ENCODE measurements at places on chromosomes 2 and 18.

GRCh38 chr2:9565436-9566153, 10.0 kb upstream of the ADAM17 start:
- peak; percentile 33 for DNase-seq

DNA sequence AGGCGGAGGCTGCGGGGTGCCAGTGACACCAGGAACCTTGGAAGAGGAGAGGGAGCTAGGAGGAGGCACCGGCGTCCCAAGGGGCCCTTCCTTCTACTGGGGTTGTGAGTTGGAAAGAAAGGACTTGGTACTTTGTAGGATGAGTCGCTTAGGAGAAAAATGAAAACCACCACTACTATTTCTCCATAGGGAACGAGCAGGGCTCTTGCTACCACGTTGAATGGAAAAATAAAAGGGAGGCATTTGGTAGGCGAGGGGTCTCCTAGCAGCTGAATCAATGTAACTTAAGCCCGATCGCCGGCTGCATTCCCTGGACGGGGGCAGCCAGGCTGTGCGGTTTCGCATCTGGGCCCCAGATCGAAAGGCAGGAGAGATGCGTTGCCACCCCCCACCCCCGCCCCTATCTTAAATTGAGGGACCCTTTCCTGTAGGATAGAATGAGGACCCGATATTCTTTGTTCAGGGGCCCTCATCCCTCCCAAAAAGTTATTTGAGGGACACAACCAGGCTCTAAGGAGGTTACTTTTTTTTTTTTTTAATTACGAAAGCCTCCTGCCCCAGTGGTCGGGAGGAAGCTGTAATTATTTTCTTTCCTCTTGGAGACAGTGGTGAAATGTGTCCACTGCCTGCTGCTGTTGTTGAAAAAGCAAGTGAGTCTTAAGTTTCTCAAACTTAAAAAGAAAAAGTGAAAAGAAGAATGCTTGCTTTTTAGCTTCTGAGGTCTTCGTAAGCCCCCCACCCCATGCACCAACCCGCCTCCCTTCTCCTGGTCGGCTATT, 1.3 kb downstream of the IGFBP2 start:
- no peak for DNase-seq

- no peak for DNase-seq
Measured at GRCh38 chr18:69774831-69775230, 172.8 kb downstream of the CD226 start.

DNA sequence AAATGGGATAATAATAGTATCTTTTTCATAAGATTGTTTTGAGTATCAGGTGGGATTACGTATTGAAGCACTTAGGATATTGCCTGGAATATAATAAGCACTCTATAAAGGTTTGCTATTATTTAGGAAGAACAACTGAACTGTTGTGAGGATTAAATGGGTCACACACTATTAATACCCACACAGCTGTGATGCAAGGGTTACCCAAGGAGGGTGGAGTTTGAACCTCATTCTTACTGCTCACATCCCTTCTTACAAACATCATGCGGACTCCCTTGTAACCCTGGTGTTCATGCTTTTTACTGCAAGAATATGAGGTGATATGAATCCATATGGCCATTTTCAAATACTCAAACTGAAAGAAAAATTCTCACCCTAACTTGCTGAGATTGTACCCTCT, 113.5 kb downstream of the KCTD1 start:
- no peak for DNase-seq

DNA sequence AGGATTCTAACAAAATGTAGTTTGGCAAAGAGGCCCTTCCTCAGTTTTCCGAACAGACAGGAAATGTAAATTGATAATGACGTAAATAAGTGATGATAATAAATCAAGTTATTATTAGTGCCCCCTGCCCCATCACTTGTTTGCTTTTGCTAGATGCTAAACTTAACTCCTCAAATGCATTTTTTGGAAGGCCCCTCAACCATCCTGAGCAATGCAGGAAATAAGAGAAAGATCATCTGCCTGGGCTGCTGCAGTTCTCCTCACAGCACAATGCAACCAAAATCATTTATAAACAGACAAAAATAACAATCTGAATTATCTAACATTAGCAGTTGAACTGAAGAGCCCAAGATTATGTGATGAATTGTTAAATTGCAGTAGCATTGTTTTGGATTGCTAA, 62.6 kb upstream of the PSMD14 start:
- no peak for DNase-seq

GRCh38 chr2:171412571-171413175, 21.1 kb downstream of the METTL8 start:
- no peak for DNase-seq

- DNase-seq, result no peak
Measured at GRCh38 chr2:17827785-17828184, 11.5 kb downstream of the MSGN1 start.

DNA sequence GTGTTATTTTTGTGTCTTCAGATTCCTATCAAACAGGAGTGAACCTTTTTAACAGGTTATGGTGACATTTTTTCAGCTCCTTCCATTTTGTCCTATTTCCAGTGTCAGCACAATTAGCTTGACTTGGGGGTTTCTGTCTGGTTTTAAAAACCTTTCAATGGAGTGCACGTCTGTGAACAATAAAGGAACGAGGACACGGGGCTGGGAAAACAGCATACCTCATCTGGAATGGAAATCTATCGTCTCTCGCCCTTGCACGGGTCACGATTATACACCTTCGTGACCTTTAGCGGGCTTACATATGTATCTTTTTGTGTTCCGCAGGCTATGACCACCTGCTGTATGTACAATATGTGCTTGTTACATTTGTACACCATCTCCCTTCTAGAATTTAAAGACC, 2.3 kb upstream of the ZNF532 start:
- DNase-seq, result no peak

DNA sequence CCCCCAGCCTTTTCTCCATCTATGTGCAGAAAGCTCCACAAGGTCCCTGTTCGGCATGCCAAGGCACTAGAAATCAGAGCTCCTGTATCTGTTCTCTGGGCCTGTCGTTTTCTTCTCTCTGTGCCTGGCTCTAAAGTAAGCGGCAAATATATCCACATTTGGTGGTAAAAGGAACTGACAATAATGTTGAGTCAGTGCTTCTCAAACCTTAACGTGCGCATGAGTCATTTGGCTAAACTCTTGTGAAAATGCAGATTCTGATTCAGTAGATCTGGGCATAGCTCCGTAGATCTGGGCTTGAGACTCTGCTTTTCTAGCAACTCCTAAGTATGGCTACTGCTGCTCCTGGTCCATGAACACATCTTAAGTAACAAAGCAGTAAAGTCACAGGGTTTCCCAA, 16.5 kb upstream of the ACSL3 start:
- peak; percentile 85 for DNase-seq

DNA sequence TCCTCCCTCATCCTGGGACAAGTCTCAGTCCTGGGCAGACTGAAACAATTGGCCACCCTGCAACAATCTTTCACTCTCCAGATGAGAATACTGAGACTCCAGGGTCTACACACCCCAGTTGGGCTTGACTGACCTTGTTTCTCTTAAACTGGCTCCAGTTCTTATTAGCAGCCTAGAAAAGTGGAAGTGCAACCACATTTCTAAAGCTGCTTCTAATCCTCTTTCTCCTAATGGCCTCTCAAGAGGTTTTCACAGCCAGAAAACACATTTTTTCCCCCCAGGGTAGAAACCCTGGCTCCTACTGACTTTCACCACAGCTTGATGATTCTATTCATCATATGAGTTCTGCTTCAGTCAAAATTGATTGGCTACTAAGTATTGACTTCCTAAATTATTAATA, 45.8 kb downstream of the SLC4A5 start:
- DNase-seq, result no peak

DNA sequence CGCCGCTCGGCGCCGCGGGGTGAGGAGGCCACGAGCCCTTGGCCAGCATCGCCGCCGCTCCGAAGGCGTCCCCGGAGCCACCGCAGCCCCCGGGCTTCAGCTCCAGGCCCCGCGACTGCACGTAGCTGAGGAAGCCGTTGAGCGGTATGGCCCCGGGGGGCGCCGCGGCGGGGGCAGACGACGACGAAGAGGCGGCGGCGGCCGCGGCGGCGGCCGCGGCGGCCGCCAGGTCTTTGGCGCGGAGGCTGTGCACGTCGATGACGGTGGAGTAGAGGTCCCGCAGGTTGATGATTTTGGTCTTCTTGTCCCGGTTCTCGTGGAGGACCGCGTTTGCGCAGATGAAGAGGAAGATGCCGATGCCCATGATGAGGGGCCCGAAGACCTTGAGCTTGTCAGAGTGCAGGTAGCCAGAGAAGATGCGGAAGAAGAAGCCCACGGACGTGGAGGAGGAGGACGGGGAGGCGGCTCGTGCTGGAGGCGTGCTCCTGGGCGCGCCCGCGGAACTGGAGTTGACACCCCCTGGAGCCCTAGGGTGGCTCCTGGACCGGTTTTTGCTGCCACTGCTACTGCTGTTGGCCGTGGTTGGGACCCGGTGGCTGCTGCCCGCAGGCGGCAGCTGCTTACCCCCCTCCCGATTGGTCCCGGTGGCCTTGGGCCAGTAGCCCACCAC, 4.0 kb downstream of the TMEM200C start:
- DNase-seq, result no peak

DNA sequence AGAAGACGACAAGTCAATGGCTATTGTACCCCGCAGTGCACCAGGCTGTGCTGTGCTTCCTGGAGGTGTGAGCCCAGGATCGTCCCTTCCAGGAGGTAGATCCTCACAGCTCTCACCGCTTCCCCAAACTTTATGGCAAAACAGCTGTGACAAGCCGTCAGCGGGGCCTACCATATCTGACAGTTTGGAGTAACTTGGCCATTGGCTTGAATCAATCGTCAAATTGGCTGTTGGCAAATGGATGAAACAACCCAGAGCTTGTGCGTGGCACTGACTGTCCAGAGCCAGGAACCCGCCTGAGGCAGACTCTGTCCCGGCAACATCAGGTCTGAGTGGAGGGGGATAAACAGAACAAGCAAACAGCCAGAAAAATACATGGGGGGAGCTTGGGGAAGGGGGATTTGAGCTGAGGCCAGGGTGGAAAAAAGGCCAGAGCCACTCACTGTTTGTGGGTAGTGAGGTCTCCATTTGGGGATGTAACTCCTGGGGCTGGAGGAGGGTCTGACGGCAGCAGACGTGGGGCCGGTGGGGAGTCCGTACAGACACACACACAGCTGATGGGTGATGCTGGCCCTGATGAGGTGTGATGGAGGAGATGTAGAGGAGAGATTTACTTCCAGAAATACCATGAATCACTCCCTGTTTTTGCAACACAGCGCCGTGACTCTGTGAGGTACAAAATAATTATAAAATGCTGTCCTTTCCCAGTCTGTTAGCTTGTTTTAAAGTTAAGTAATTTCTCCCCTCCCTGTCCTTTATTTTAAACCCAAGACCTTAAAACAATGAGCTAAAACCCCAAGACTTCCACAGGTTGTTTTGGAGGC, 174.8 kb downstream of the TWIST2 start:
- no peak for DNase-seq
